Renal cortex interstitium (tissue), 15 donors: ENCODE measurements at places on chromosomes 16 and 17. TPM values are rescaled to one million over a fixed set of nuclear protein-coding genes. Genes with fewer than 3 reads are reported as not detected.

The P3H4 gene
- polyA plus RNA-seq: 31.4 TPM

DNA sequence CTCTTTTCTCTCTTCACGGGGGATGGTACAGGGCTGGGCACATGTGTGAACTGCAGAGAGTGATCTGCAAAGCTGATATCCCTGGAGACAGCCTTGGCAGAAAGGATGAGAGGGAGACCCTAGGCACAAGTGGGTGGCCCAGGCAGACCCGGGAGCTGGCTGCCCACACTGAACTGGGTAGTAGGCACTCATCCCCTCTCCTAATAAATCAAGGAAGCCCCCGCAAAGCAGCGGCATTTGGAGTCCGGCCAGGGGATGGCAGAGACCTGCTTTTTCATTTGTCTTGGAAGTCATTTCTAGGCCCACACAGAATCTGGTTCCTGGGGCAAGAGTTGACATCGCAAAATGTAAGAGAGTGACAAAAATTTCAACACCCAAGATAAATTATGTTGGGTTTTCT is 3.0 kb upstream of the TFAP4 start:
- no peak for DNase-seq

The LHX1 gene
- polyA plus RNA-seq: 116 TPM

The LRRC37A3 gene
- polyA plus RNA-seq: 42.1 TPM

The TMEM231 gene
- 19.2 TPM for polyA plus RNA-seq

The ZSCAN10 gene
- polyA plus RNA-seq: 0.26 TPM

The GGT6 gene
- 8.3 TPM for polyA plus RNA-seq

DNA sequence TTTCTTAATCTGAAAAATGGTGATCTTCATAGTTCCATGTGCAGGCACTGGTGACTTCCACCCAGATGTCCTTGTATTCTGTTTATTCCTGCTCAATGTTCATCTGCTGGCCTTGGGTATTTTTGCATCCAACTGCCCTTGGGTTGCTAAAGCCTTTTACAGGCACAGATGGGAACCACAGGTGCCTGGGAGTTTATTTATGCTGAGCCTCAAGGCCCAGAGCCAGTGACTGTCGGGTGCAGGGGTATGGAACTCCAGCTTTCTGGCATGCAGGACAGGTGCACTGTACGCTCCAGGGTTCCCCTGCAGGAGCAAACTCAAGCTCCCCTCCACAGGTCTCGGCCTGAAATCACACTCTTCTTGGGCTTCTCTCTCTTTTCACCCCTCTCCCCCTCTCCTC is 22.3 kb downstream of the DYNLRB2 start:
- no peak for DNase-seq

DNA sequence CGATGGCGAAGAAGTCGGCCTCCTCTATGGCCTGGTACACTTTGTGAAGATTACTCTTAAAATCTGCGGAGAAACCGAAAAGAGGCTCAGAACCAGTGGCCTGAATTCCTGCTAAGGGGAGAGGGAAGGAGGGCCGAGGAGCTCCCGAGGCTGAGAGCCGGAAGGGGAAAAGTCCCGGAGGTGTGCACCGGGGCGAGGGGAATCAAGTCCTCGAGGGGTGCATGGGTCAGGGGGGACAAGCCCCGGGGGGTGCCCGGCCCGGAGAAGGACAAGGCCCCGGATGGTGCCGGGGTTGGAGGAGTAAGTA is 495 bp downstream of the PARN start:
- DNase-seq: no peak

GRCh38 chr17:869567-870525 is 87.7 kb downstream of the MRM3 start:
- DNase-seq: no peak

The DDX52 gene
- 38.7 TPM for polyA plus RNA-seq

GRCh38 chr16:48810803-48811453 is 200.9 kb upstream of the N4BP1 start:
- no peak for DNase-seq

DNA sequence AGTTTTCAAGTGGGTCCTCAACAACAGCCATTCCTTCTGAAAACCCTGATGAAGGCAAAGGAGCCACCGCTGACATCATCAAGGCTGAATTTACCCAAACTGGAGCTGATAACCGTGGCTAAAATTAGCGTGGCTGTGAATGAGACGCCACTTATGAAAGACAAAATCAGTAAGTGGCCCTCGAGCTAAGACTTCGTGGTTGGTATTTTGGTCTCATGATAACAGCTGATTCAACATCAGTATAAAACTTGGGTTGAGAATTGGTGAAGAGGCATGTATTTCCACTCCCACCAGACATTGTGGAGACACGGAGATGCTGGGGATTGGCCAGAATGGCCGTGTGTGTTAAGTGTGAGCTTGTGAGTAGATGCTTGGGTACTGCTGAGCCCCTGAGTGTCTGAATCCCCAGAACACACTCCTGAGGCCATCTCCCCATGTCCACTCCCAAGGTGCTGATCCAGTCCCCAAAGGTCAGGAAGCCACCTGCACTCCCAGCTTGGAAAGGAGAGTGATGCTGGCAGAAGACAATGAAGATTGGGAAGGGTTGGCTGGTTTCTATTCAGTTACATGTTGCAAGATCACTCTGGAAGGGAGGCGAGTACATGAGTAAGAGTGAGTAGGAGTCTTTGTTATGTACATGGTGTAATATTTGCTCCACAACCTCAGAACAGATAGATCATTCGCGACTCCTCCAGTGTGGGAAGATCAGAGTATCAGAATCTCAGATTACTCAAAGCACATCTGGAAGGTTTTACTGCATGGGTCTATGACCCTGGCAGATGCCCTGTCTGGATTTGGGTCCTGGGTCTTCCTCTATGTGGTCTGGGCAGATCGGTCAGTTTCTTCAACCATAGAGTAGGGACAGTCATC is 207.7 kb downstream of the HS3ST3A1 start:
- DNase-seq: no peak

The CORO6 gene
- 4.5 TPM for polyA plus RNA-seq

DNA sequence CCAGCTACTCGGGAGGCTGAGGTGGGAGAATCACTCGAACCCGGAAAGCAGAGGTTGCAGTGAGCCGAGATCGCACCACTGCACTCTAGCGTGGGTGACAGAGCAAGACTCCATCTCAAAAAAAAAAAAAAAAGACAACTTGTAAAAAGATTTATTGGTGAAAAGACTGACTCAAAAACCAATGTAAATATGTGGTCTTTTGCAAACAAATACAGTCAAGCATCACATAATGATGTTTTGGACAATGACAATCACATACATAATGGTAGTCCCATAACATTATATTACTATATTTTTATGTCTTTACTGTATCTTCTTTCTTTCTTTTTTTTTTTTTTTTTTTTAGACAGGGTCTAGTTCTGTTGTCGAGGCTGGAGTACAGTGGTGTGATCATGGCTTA is 8.3 kb downstream of the CRLF3 start:
- DNase-seq: no peak

- DNase-seq: no peak
Observed at GRCh38 chr16:67186550-67186950, 2.8 kb upstream of the MATCAP1 start.

DNA sequence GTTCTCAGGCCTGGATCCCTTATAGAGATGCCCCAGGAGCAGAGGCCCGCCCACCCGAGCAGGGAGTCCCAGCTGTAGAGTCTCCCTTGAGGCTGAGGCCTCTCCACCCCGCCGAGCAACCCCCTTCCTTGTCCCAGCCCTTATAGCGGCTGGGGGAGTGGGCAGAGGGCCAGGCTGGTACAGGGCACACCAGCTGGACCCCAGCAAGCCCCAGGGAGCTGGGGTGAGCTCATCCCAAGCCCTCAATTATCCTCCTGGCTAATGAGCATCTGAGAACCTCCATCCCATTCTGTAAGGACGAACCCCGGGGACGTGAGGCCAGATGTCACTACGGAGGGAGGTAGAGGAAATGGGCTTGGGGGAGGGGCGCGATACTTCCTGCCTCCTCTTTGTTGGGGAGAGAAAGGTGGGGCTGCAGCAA is 3.2 kb upstream of the SNN start:
- DNase-seq: no peak

DNA sequence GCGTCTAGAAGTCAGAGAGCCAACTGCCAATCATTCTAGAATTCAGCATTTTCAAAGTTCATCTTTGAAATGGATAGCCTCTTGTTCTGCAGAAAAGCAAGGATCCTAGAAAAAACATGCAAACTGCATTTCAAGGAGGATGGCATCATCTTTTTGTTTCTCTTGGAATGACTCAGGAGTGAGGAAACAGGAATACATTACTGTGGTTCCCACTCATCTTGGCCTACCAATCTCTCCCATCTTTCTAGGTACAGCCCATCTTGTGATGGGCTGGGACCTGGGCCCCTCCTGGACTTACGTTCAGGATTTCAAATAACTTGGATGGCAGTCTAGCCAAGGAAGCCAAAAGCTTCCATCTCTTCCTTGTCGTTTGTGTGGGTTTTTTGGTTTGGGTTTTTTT is 363.4 kb downstream of the CDH13 start:
- DNase-seq: no peak

The SMIM5 gene
- polyA plus RNA-seq: 5.6 TPM

- DNase-seq: no peak
Observed at GRCh38 chr17:67434061-67434525, 57.0 kb downstream of the PITPNC1 start.

DNA sequence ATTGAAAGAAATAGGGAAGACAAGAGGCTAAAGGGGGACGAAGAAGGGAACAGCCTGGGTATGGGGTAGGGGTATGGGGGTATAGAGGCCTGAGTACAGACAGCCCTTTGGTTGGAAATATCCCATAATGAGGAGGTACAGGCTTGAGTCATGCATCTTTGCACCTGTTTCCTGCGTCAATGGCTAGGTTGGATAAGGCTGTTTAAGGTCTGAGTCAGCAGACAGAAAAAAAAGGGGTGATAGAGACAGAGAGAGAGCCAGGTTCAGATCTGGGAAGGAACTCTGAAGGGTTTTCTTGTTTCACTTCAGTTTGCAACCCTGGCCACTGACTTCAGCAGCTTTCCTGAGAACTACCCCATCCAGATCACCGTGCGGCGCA is 8.5 kb downstream of the FNDC8 start:
- DNase-seq: no peak

DNA sequence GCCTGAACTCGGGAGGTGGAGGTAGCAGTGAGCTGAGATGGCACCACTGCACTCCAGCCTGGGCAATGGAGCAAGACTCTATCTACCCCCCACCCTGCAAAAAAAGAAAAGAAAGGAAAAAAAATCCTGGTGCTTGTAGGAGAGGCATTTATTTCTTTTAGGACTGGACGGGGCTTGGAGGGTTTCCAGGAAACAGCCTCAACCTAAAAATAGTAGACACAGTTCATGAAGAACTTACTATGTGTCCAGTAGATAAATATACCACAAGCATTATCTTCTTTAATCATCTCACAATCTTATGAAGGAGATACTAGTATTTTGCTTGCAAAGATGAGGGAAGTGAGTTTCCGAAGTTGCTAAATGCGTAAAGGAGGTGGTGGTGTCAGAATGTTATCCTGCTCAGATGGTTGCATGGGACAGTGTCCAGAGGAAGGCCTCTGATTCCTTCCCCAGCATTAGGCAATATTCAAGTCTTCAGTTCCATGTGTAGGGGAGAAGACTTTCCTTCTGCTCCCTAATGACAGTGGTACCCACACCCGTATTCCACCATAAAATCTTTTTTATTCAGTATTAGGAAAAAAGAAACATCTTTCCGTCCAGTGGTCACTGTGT is 263.2 kb downstream of the WWOX start:
- no peak for DNase-seq

The ZPBP2 gene
- polyA plus RNA-seq: not detected
